Activated effector memory CD4-positive, alpha-beta T cell treated with Interleukin-2 at 50 U/mL for 16 hours (primary cell): ENCODE measurements at places on chromosomes 4 and X.

- DNase-seq, result no peak
Measured at GRCh38 chrX:120334151-120334550, 22.9 kb upstream of the TMEM255A start.

DNA sequence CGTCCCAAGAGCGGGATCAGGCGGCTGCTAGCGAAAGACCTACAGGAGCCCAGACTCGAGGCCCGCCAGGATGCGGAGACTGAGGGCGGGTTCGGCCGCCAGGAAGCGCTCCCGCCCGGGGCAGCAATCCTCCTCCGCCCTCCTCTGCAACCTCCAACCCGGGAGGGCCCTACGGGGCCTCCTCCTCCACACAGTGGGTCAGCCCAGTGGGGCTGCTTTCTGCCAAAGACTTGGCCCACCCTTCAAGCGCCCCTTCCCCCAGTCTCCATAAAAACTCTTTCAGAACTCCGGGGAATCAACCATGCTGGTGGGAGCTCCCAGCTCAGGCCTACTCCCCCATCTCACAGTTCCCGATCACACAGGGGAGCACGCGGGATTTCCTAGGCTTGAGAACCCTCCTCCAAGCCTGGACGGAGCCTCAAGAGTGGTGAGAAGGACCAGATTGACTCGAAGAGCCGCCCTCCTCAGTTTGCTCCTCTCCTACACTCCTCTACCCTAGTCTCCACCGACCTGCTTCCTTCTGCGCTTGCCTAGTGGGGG lies 77.5 kb downstream of the RLIM start:
- DNase-seq, result no peak

GRCh38 chrX:97968376-97969163 lies 1084.9 kb downstream of the RPA4 start:
- DNase-seq, result no peak

- DNase-seq, result no peak
Measured at GRCh38 chr4:22573198-22573597, 57.3 kb upstream of the ADGRA3 start.

- no peak for DNase-seq
Measured at GRCh38 chr4:47209833-47210232, 178.5 kb downstream of the GABRB1 start.

GRCh38 chr4:25377572-25378436 lies 741 bp downstream of the ANAPC4 start:
- no peak for DNase-seq

- DNase-seq, result no peak
Measured at GRCh38 chr4:8474856-8475255, 34.3 kb downstream of the TRMT44 start.
